ENCODE measurements at places on chromosomes 5 and 9.

- no peak for DNase-seq
Observed at GRCh38 chr9:8706998-8707397, 907.4 kb upstream of the DMAC1 start.

DNA sequence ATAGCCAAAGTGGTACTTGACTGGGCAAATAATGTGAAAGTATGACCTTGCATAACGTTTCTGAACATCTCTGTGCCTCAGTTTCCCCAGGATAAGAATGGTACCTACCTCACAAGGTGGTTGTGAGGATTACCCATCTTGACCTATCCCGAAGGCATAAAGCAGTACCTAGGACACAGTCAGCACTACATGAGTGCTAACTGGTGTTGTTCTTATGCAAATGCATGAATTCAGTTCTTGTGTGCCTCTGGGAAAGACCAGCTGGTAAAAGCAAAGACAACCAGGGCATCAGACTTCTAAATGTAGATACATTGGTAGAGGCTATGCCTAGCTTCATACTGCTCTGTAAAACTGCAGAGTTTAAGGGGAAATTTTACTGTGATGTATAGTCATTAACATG lies 21.8 kb upstream of the TMEM252 start:
- DNase-seq: no peak

- no peak for DNase-seq
Observed at GRCh38 chr5:64865662-64866061, 96.9 kb downstream of the CWC27 start.

DNA sequence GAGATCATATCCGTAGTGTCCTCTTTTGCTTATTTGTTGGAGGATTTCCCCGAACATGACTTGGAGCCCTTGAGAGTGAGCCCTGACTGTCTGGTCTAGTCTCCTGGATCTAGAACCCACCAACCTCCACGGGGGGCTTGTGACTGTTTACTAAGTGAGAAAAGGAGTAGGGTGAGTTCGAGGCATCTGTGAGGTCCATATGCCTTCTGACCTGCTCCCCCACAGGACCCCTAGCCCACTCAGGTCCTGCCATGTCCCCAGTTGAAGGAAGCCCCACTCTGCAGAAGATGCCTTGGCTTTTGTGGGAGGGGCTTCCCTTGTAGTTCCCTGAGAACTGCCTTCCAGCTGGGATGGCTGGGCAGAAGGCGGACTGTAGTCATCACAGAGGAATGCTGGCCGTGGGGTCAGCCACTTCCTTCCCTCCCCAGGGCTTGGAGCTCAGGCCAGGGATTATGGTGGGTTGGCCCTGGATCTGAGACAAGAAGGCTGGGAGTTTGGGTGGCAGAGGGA lies 7.0 kb upstream of the IRF1 start:
- DNase-seq: no peak

DNA sequence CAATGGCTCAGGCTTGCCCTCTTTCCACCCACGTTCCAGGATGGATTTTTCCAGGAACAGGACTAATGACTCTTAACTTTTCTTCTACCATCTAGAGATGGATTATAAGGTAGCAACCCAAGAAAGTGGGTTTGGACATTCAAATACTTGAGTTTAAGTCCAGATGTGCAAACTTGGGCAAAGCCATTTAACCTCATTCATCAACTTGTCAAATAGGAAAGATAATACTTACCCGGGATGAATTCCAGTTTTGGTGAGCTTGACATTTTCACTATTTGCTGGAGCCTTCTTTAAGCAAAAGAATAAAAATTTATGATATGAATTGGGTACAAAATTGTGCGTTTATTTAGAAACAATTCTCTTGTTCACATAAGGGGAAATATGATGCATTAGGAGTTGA lies 44.3 kb upstream of the ZBED3 start:
- DNase-seq: no peak

DNA sequence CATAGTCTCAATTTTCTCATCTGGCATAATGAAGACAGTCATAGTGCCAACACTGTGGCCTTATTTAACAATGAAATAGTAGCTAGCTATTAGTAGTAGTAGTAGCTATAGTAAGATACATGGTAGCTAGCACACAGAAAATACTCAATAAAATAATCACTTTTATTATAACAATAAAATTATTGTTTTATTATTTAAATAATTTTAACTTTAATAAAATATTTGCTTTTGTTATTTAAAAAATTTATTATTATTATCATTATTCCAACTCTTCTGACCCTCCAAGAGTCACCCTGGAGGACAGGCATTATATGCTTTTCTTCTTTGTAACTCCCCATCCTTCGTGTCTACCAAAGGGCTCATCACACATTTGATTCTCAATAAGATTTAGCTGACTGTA lies 252.1 kb downstream of the TRIM32 start:
- DNase-seq: no peak

DNA sequence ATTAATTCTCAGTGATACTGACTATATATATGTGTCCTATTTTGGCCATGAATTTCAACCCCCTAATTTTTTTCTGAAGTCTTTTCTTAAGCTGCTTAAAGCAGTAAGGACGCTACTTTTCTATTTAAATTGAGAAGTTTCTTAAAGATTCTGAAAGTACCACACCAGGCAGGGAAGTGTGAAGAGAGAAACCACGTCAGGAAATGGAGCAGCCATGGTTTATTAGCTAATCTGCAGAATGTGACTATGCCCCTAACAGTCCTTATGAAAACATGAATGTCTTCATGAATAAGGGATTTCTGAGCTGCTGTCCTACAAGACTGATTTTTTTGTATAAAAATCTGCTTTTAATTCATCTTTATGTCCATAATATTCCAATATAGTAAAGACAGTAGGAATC lies 1724.3 kb upstream of the C9orf72 start:
- no peak for DNase-seq

GRCh38 chr5:94010814-94011213 lies 269.4 kb upstream of the POU5F2 start:
- DNase-seq: no peak

- no peak for DNase-seq
Observed at GRCh38 chr5:81288021-81288433, 13.4 kb upstream of the ZCCHC9 start.

DNA sequence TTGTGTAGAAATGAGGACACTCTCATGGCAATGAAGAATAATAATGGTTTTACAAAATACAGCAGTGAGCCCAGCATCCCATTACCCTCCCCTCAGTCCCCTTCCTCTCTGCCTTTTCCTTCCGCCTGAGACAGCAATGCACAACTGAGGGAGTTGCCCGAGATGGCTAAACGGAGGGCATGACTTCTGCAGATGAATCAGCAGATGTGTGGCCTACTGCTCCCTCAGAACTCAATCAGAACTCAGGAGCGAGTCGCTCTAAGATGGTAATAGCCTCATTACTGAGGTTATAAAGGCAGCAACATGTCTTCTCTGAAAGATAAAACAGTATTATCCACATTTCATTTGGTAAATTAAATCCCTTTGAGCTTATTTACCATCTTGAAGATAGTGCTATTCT lies 326.6 kb downstream of the ENC1 start:
- DNase-seq: no peak

- no peak for DNase-seq
Observed at GRCh38 chr9:7579351-7579750, 220.2 kb downstream of the DMAC1 start.

GRCh38 chr5:54285686-54286085 lies 24.7 kb downstream of the ARL15 start:
- no peak for DNase-seq

GRCh38 chr9:87109851-87110250 lies 162.5 kb upstream of the GAS1 start:
- DNase-seq: no peak

GRCh38 chr5:141476132-141476911 lies 556 bp downstream of the PCDHGC3 start:
- no peak for DNase-seq

- DNase-seq: no peak
Observed at GRCh38 chr5:34667705-34668104, 11.6 kb downstream of the RAI14 start.

GRCh38 chr9:89495824-89496560 lies 1.9 kb downstream of the SEMA4D start:
- DNase-seq: no peak

GRCh38 chr9:133703591-133704399 lies 34.4 kb downstream of the SARDH start:
- DNase-seq: no peak

- DNase-seq: no peak
Observed at GRCh38 chr9:136247947-136248637, 2.5 kb upstream of the QSOX2 start.

GRCh38 chr5:55540525-55540924 lies 5.8 kb upstream of the PLPP1 start:
- no peak for DNase-seq

DNA sequence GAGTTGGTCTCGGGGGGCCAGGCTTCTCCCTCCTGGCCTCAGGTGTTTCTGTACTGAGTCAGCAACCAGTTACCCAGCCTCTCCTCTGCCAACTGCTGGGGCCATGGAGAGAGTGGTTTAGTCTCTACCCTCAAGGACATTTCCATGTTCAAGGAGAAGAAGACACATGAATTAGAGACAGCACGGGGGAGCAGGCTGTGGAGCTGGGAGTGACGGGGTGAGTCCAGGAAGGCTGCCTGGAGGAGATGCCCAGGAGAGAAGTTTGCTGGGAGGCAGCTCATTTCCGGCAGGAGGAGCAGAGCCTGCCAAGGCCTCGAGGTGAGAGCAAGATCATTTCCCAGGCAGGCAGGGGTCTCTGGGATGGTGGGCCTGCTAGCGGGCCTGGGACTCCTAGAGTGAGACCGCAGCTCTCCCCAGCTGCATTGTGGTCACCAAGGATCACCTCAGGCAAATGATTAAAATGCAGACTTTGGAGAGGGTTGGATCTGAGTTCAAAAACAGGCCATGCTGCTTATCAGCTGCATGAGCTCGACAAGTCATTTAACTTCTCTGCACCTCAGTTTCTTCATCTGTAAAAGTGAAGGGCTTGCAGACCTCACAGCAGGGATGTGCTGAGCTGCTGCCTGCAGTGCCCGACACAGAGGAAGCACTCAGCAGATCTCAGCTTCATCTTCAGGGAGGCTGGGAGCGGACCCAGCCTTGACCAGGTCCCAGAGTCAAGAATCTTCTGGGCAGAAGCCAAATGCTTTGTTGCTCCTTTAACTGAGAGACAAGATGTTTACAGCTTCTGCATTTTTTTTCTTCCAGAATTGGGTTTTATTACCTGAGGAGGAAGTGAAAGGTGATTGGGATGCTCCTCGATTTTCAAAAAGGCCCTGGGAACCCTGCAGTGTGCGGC lies 35.2 kb downstream of the NEK6 start:
- DNase-seq: no peak

DNA sequence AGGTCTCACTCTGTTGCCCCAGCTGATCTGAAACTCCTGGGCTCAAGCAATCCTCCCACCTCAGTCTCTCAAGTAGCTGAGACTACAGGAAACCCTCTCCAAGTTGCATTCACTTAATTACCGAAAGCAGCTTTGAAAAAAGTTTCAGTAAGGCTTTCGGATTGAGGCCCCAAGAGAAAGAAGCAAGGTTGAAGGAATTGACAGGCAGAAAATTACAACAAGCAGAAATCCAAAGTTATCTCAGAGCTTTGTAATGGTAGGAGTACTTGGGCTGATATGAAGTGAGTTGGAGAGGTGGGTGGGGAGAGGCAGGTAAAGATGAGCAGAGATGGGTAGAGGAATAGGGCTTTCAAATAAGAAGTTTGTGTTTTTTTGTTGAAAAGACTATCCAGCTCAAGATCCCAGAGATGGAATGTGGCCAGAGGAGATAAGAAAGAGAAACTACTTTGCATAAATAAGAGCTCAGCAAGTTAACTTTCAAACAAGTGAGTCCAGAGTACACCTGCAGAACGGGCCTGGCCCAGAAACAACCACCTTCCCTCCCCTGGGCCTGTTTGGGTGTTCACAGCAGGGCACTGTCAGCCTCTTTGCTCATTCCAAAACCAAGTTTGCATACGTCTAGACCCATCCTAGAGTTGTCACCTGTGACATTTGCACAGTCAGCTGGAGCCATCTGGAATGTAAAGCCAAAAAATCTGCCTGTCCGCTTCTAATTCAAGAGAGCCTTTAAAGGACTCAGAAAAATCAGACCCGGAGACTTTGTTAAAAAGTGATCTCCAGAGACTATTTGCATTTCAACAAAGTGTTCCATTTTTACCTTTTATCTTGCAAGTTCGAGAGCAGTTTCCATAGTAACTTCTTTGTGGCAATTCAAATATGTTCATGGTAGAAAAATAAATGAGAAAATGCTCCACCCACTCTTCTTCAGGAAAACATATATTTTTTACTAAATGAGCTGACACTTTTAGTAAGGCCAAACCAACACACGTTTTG lies 2.2 kb upstream of the CLINT1 start:
- no peak for DNase-seq

DNA sequence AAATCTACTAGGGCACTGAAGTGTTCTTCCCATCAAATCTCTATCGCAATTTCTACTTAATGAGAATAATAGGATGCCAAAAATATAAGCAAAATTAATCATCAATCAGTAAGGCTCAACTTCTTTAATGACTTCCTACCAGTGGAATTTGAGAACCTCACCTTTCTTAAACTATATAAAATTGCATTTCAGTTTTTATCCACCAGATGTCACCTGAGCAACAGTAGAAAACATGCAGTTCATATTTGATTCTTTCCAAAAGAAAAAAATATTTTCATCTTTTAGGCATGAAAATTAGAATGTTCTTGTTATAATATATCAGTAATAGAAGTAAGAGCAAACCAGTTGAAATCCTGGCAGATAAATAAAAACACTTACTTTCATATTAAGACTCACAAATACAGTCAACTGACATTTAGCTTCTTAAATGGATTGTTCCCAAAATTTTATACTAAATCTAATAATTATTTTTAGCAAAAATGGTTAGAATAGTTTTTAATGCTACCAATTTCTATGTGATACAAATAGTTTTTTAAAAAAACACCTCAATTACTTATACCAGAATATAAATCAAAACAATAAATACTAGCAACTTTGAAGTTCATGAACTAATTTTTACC lies 13.4 kb upstream of the CCDC112 start:
- DNase-seq: no peak

DNA sequence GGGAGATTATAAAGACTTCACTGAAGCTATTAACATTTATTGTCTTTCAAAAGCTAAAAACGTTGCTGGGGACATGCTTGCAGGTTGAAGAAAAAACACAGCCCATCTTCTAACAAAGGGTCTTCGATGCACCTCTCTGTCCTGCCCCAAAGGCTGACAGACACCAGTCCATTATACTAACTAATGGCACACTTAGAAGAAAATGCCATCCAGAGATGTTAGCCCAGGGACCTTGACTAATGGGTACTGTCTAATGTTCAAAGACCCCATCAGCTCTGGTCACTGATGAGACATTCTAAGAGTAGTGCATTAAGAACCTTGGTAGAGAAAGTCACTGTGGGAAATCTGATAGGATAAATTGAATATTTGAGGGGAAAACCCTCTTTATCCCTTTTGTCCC lies 124.9 kb downstream of the EBF1 start:
- no peak for DNase-seq

GRCh38 chr5:144187699-144188294 lies 17.1 kb downstream of the KCTD16 start:
- peak; percentile 18 for DNase-seq

Data from SIG-M5 (cell line).